ENCODE measurements at places on chromosomes 12 and 14.

DNA sequence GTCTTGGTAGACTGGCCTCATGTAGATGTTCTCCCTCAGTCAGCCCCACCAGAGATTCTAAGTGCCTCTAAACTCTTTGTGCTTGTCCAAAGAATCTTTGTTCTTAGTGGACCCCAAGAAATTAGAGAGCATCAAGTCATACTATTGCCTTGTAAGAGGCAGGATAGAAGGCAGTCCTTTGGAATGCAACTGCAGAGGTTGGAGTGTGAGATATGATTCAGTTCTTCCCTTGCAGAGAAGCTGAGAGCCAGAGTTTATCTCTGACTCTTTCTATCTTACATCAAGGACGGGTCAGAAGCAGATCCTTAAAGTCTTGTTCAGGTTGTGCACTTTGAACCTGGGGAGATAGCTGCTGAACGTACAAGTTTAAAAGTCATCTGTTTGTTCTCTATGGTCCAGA is 21.1 kb downstream of the TMX1 start:
- no peak for DNase-seq

DNA sequence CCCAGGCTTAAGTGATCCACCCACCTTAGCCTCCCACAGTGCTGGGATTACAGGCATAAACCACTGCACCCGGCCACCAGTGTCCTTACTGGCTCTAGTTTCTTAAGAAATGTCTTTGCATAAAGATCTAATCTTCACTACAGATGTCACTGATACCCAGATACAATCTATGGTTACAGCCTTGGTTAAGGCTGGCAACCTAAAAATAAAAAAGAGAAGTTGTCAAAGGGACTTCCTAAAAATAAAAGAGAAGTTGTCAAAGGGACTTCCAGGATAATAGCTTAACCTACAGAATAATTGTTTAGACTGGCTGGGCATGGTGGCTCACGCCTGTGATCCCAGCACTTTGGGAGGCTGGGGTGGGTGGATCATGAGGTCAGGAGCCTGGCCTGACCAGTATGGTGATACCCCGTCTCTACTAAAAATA is 27.6 kb downstream of the ETFBKMT start:
- no peak for DNase-seq

GRCh38 chr12:127590868-127591267 is 676.1 kb upstream of the TMEM132C start:
- DNase-seq: no peak

GRCh38 chr12:63294327-63294632 is 143.3 kb upstream of the AVPR1A start:
- no peak for DNase-seq

DNA sequence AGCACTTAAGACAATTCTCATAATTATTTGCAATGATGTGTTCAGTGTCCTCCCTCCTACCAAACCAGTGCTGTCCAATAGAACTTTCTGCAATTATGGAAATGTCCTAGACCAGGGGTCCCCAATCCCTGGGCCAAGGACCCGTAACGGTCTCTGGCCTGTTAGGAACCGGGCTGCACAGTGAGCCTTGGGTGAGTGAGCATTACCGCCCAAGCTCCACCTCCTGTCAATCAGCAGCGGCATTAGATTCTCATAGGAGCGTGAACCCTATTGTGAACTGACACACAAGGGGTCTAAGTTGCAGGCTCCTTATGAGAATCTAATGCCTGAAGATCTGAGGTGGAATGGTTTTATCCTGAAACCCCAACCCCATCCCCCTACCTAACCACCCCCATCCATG is 3.9 kb downstream of the SVOP start:
- DNase-seq: no peak

DNA sequence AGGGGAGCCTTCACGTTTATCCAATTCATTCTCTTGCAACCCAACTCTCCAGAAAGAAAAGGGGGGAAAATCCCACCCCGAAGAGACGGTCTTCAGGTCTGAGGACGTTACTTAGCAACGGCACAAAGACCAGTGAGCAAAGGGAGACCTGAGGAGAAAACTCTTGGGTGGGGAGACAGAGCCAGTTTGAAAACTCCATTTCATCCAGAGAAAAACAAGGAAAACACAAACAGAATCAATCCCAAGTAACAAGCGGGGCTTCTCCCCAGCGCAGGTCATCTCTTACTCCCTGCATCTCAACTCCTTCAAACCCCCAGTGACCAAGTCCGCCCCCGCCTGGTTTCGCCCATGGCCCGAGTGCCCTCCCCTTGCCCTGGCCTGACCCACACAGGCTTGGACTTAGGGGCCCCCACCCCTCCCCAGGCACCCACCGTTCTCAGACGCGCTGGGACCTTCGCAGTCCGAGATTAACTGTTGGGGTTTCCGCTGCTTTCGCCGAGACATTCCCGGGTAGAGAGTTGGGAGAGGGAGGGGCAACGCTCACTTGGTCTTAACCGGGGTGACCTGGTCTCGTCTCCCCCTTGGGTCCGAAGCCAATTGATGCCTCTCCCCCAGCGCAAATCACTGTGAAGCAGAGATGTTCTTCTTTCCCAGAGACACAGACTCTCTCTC is 10.4 kb upstream of the SALL2 start:
- DNase-seq: no peak

Data from T47D (cell line).